ENCODE measurements at places on chromosomes 4 and X. TPM values are rescaled to one million over a fixed set of nuclear protein-coding genes. Genes with fewer than 3 reads are reported as not detected.

The ARMCX4 gene
- total RNA-seq = 7.6 TPM

The YIPF7 gene
- 2.0 TPM for total RNA-seq

The OPHN1 gene
- total RNA-seq = 5.7 TPM

The SMARCA1 gene
- 30.9 TPM for total RNA-seq

The PI4K2B gene
- 3.8 TPM for total RNA-seq

The GPRIN3 gene
- 5.7 TPM for total RNA-seq

The BEX5 gene
- total RNA-seq = 4.3 TPM

The FGF5 gene
- total RNA-seq = not detected

The ZFYVE28 gene
- total RNA-seq = 5.2 TPM

DNA sequence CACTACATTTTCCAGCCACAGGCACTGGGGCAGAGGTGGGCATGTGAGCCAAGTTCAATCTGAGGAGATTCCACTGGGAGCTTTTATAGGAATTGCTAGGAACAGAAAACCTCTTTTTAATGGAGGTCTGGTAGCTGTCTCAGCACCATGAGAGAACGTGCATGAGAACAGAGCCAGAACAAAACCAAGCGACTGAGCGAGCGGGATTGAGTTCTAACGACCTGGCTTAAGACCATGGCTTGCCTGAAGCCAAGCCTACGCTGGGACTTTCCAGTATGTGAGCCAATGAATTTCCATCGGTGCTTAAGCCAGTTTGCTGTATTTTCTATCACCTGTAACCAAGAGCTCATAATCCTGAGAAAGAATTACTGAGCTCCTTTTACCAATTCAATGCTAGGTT is 183.7 kb downstream of the NR3C2 start:
- no peak for DNase-seq

DNA sequence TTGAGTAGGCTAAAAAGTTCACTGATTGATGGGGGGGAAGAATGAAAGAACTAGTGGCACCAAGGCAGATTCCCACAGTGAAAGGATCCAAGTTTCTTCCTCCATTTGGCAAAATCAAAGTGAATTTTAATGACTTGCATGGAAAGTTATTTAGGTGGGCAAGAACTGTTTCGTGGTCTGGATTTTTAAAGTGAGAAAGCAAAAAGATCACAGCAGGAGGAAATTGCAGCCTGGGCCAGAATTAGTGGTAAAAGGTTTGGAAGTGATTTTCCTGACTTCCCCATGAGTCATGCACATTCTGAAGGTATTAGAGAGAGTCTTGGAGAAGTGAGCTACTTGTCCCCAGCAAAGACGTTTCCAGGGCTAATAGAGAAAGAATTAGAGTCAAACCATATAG is 207.8 kb downstream of the ANTXR2 start:
- no peak for DNase-seq

DNA sequence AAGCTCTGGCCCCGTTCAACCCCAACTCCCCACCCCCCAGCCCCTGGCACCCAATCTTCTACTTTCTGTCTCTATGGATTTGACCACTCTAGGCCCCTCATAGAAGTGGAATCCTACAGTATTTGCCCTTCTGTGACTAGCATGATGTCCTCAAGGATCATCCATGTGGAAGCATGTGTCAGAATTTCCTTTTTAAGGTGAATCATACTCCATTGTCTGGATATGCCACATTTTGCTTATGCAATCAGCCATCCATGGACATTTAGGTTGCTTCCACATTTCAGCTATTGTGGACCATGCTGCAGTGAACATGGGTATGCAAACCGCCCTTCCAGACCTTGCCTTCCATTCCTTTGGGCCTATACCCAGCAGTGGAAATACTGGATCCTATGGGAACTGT is 15.5 kb downstream of the CCNQ start:
- DNase-seq = no peak

DNA sequence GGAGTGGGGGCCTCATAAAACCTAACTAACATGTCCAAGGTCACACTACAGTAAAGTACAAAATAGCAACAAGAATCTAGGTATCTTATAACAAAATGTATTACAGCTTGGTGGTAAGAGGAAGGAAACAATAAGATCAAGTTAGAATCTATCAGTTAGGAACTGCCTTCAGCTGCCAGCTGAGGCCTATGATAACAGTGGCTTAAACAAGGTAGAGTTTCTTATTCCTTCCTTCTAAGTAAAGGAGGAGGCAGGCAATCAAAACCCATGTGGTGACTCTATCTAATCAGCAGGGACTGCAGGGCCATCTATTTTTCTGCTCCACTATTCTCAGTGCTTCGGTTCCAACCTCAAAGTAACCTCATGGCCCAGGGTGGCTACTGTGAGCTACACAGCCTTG is 10.9 kb downstream of the SH3D19 start:
- no peak for DNase-seq

DNA sequence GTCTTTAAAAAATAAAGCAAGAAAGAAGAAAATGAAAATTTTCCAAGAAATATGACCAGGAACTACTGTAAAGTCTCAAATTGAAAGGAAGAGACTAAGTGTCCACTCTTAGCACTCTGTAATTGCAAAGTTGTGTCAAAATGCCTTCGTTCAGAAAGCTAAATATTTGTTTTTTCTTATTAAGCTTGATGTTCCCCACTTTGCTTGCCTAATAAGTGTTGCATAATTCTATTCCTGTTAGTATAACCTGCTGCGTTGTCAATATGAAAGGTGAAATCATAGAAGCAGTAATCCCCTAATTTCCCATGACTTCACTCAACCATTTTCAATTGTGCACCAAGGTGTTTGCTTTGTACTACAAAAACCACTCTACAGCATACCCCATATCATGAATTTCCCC is 442.9 kb upstream of the CTSO start:
- no peak for DNase-seq

DNA sequence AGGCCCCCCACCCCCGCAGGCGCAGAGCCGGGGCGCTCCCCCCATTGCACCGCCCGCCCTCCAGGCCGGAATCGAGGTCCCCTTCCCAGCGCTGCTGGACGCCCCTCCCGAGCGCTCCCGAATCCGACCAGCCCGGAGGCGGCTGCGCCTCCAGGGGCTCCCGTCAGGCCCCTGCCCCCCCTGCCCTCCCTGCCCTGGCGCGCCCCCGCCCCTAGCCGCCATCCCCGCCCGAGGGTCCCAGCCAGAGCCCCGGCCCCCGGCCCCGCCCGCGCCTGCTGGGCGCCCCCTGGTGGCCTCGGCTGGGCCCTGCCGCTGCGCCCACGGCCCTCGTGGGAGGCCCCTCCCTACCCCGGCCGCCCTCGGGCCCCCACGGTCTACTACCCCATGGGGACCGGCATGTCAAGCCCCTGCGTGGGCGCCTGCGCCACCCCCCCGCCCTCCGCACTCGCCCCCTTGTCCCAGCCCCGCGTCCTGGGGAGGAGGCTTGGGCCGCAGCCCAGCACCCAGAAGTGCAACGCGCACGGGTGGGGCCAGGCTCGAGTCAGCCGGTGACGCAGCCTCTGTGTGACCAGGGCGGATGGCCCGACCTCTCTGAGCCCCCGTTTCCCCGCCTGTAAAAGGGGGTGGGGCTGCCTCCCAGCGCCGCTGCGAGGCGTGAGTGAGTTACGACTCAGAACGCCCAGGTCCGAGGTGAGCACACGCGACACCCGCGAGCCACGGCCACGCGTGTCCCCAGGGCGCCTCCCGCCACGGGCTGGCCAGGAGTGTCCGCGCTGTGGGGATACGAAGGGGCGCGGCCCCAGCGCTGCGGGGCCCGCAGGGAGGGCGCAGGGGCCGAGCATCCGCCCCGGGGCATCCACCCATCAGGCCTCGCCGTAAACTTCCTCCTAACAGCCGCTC is 104.9 kb downstream of the FAM53A start:
- peak; percentile 91 for DNase-seq

DNA sequence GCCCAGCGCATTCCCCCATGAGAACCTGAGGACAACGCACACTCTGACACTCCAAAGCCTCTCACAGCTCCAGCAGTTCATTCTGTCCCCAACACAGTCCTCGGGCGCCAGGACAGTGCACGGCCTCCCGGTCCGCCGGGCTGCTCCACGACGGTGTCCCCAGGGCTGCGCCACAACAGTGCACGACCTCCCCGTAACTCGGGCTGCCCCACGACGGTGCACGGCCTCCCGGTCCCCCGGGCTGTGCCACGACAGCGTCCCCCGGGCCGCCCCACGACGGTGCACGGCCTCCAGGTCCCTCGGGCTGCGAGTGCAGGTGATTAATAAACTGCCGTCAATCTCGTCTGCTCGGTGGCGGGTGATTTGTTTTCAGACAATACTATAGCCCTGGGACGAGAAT is 585.1 kb upstream of the FRG1 start:
- no peak for DNase-seq

- DNase-seq = no peak
Measured at GRCh38 chr4:53734584-53735353, 143.5 kb upstream of the LNX1 start.

GRCh38 chr4:79236785-79237184 is 89.1 kb downstream of the NAA11 start:
- no peak for DNase-seq

- peak; percentile 54 for DNase-seq
Measured at GRCh38 chrX:106894392-106894909, 8.7 kb downstream of the RIPPLY1 start.

- no peak for DNase-seq
Measured at GRCh38 chr4:180153587-180153986, 2089.6 kb upstream of the TENM3 start.

- no peak for DNase-seq
Measured at GRCh38 chr4:33422656-33423055, 2702.5 kb downstream of the PCDH7 start.

DNA sequence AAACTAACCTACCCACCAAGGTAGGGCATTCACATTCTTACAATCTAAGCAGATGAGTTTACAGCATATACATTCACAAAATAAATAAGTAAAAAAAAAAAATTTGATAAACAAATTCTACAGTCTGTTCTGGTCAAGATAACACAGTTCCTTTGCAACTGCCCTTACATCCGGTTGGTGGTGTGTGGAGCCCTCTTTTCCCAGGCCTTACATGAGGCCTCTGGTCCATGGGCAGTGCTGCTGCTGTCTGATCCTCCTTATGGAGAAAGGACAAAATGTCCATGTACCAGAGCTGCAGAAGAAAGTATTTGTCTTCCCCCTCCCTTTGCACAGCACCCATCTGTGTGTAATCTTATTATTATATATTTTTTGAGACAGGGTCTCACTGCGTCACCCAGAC is 2.2 kb upstream of the SEPTIN11 start:
- DNase-seq = no peak

- DNase-seq = no peak
Measured at GRCh38 chrX:91066104-91066503, 368.5 kb upstream of the PABPC5 start.

- no peak for DNase-seq
Measured at GRCh38 chr4:55083735-55084134, 41.7 kb downstream of the KDR start.

- no peak for DNase-seq
Measured at GRCh38 chr4:188145601-188146000, 6.4 kb downstream of the TRIML1 start.

DNA sequence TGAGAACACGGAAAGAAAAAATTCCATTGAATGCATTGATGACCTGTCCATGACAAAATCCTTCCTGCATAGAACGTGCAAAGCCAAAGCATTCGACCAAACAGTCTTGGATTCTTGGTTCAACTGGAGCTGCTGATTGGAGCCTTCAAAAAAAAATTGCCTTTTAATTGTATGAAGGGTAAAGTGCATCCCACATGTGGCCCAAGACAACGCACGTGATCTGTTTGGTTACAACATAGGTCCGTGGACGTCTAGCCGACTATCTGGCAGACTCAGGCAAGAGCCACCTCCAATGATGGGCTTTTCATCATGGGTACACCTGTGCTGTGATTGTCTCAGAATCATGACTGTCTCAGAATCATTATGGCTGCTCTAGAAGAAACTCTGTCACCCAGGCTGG is 52.3 kb downstream of the SHOX start:
- DNase-seq = no peak

DNA sequence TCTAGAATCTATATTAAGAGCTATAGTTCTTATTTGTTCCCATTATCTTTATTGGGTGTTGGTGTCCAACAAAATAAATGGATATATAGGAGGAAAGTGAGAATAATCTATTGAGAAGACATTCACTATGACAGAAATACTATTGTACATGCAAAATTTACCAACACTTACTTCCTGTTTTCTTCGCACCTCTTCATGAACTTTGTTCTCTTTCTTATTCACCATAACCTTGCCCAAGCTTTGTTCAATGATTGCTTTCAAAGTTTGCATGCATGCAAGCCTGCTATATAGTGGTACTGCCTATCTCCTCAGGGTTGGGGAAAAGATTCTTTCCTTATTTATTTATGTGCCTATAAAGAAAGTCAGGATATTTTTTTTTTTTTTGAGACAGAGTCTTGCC is 176.4 kb upstream of the JADE1 start:
- no peak for DNase-seq

DNA sequence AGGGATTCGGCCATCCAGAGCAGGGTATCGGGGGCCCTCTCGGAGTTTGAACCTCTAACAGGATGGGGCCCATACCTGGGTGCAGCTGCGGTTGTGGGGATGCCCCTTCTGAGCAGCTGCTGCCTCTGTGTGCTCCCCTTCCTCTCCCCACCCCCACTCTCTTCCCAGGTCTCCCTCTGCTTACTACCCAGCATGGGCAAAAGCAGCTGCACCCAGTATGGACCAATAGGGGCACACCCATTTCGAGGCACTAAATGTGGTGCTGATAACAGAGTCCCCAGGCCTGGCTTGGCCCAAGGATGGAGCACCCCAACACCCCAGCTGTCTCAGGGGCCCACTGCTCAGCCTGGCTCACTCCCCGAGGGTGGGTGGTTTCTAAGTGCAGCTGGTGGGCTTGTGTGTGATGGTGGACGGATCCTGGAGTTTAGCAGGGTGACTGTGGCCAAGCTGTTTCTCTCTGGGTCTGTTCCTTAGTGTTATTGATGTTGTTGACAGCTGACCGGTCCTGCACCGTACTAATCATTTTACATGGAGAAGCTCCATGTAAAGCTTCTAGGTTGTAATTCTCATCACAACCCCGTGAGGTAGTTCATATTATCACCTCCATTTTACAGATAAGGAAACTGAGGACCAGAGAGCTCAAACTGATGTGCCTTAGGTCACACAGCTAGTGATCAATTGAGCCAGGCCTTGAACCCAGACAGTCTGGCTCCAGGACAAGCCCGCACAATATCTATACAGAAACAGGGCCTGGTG is 13.1 kb upstream of the KIAA0232 start:
- no peak for DNase-seq

- DNase-seq = no peak
Measured at GRCh38 chr4:61079976-61080375, 120.2 kb upstream of the ADGRL3 start.

GRCh38 chr4:141635736-141636081 is 674 bp upstream of the IL15 start:
- no peak for DNase-seq

DNA sequence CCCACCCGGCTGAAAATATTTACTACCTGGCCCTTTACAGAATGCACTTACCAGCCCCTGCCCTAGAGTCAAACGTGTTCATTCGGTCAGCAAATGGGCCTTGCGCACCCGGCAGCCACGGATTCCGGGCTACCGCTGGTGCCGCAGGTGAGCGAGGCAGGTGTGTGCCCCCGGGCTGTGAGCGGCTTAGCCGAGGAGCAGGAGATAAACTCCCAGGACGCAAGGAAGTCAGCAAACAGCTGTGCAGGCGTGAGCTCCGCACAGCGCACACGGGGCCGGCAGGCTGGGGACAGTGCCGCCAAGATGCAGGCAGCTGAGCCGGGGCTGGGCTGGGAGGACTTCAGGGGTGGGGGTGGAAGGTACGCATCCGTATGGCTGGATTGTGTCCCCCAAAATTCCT is 211.2 kb upstream of the PSAPL1 start:
- DNase-seq = no peak

GRCh38 chr4:158870626-158871334 is 102.0 kb downstream of the FNIP2 start:
- DNase-seq = no peak

Data from left cardiac atrium (tissue), 4 donors.